ENCODE measurements at places on chromosomes 13 and 19.
A peak's percentile ranks its signal among the peaks of the same experiment; 100 is the strongest.

- peak; percentile 65 for DNase-seq
These were observed 785 bp upstream of the USF2 start for GRCh38 chr19:35267818-35268535.

DNA sequence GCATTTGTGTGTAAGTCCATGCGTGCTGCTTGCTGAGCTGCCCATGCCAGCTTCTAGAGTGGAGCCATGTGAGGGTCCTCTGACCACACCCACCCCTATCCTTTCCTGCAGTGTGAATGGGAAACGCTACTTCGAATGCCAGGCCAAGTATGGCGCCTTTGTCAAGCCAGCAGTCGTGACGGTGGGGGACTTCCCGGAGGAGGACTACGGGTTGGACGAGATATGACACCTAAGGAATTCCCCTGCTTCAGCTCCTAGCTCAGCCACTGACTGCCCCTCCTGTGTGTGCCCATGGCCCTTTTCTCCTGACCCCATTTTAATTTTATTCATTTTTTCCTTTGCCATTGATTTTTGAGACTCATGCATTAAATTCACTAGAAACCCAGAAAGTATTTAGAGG lies 10.3 kb downstream of the TBCB start:
- DNase-seq = no peak

DNA sequence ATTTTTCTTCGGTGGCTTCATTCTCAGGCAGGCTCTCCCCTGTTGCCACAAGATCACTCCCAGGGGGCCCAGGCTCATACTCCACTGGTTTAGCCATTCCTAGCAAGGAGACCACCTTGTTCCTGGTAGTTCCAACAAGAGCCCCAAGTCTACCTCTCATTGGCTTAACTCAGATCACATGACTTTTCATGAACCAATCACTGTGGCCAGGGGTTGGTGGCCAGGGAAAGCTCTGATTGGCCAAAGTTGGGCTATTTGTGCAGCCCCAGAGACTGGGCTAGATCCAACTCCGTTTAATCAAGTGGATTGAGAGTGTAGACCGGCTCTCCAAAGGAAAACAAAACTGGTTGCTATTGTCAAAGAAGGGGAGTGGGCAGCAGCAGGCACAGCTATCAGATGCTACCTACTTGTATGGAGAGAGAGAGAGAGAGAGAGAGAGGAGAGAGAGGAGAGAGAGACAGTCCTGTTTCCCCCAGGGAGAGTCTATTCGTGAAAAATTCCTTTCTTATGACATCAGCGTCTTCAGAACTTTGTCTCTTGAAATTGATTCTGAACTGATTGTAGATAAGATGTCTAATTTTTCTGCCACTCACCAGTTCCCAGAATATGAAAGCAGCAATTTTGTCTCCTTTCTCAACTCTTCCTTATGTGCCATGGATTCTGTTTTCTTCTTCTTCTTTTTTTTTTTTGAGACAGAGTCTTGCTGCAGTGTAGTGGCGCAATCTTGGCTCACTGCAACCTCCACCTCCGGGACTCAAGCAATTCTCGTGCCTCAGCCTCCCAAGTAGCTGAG lies 5.9 kb downstream of the CEACAM19 start:
- DNase-seq = no peak

DNA sequence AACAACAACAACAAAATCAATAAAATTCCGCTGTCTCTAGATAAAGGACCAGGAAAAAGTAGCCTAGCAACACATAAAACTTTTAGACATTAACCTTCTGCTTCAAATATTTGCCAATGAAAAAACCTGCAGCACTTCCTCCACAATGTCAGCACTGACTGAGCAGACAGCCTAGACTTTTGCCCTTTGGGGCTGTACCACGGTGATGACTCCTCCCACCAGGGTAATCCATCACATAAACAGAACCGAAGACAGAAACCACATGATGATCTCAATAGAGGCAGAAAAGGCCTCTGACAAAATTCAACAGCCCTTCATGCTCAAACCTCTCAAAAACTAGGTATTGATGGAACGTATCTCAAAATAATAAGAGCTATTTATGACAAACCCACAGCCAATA lies 30.2 kb upstream of the TRPC4 start:
- no peak for DNase-seq

- DNase-seq = peak; percentile 51
These were observed 130.1 kb downstream of the KLF12 start for GRCh38 chr13:74004109-74004508.

- no peak for DNase-seq
These were observed 9.4 kb downstream of the LCP1 start for GRCh38 chr13:46172531-46172991.

DNA sequence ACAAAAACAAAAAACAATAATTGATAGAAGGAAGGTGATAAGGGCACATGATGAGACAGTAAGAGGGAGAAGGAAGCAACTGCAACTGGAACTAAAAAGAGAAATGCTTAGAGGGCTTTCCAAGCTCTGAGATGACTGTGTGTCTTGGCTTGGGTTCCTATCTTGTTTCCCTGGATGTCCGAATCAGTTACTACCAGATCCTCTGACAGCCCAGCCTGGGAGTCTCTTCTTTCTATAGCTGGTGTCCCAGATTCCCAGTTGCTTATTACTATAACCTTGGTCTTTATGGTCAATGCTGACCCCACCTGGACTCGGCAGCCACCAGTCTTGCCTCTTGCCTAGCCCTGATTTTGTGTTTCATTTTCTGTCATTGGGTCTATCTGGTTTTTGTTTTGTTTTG lies 116.4 kb downstream of the RFC3 start:
- DNase-seq = no peak

DNA sequence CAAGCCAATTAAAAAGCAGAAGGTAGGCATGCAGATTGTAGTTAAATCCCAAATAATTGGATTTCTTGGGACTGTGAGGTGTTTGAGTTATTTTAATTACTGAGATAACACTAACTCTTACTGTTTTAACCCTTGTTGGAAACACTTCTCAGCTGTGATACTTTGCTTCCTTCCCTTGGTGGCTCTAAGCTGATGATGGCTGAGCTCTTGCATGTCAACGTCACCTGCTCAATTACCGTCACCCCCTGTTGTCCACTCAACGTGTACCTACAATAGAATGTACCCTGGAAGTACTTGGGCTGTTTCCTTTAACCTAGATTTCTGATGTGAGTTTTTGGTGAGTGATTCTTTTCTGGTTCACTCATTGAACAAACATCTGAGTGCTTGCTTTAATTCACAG lies 303.4 kb downstream of the SLC7A1 start:
- DNase-seq = no peak

DNA sequence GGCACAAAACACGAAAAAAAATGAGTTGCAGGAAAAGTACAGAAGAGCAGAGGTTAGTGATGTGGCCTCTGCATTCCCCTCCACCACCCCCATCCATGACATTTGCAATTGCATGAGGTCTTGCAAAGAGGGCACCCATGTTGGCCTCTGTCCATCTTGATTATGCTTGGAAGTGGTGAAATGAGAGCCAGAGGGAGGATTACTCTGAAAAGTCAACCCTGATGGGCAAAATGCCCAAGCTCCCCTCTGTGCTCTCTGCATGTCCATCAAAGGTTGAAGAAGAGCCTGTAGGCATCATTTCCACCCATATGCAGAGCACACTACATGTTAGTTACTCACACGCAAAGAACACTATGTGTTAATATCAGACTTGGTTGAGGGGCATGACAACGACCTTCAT lies 71.4 kb downstream of the SLC15A1 start:
- DNase-seq = no peak

DNA sequence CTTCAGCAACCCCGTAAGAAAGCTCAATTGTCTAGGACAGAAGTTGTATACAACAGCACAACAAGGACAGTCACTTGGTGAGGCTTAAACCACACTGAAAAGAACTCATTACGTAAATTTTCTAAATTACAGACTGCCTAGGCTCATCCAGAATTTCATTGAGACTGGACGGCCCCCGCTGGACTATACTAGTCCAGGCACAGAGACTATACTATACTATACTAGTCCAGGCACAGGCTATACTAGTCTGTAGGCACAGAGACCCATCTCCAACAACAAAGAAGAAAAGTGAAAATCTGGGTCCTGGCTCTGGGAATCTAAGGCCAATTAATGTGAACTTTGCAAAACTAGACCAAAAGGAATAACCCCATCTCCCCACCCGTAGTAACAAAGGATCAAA lies 700 bp downstream of the ZNF816 start:
- DNase-seq = no peak

DNA sequence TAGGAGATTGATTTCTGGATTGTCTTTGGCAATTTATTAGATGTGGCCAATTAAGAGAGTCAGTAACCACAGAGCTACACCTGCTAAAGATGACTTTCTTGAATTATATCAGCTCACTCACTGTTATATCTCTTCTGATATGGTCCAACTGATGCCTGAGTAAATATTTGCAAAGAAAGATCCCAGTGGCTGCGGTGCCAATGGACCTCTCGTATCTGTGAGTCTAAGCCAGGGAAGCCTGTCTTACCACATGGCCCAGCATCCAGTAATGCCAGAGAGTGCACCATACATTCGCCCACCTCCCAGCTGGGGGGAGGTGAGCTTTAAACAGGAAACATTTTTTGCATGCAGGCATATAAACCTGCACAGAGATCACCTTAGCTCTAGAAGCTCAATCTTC lies 82.7 kb upstream of the SLC15A1 start:
- no peak for DNase-seq

DNA sequence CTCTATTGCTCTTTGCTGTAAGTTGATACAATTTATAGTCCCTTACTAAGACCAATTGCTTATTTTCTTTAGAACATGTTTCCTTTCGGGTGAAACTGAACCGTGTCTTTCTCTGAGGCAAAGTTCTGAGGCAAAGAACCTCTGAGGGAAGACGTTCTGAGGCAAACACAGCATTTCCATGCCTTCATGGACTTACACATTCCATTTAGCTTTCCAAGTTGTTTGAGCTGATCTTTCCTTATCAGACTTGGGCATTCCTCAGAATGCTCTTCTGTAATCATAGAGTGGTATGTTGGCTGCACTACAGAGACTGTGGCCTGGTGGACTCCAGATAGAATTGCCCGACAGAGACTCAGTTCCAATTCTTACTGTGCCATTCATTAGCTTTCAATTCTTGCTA lies 579.1 kb downstream of the KCTD12 start:
- DNase-seq = no peak

DNA sequence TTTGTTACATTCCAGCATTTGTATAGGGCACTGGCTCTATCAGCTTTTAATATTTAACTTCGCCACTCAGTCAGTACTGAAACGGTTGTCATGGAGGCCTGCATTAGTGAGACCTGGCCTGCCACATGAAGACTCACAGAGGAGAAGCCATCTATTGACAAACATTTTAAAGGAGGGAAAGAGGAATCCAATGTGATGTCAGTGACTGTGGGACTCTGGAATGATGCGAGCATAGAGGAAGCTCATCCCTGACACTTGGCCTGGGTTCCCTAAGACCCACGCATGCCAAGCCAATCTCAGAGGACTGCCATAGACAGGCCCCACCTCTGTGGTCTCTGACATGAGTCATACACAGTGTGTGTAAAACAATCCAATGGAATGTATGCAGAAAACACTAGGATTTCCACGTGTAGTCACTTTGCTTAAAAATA lies 7.9 kb upstream of the DPY19L3 start:
- no peak for DNase-seq

GRCh38 chr13:81184556-81185265 lies 843.8 kb upstream of the SPRY2 start:
- DNase-seq = no peak

GRCh38 chr13:76729691-76730090 lies 156.5 kb downstream of the KCTD12 start:
- DNase-seq = no peak
